ENCODE measurements at places on chromosomes 5 and 9.

GRCh38 chr5:16862777-16863176 is 73.3 kb downstream of the MYO10 start:
- no peak for DNase-seq

DNA sequence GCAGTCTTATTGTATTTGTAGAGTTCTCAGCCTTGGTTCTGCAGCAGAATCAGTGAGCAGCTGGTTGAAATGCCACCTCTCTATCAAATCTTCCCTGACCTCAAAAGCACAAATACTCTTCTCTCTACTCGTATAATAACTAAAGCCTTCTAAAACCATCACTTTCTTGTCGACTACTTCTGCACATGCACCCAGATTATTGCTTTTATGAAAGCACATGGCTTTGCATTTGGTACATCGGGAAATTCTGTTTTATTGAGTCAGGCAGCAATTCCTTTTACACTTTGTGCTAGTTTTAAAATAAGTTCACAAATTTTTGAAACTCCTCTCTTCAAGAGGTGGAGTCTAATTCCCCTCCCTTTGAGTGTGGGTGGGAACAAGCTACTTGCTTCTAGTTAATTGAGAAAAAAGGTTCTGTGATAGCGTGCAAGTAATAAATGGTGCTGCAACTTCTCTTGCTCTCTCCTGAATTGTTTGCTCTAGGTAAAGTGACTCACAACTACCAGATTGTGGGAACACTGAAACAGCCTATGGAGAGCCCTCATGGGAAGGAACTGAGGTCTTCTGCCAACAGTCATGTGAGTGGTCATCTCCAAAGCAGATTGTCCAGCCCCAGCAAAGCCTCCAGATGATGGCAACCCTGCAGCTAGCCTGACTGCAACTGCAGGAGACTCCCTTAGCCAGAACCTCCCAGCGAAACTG is 66.0 kb upstream of the TAF1L start:
- DNase-seq = no peak

DNA sequence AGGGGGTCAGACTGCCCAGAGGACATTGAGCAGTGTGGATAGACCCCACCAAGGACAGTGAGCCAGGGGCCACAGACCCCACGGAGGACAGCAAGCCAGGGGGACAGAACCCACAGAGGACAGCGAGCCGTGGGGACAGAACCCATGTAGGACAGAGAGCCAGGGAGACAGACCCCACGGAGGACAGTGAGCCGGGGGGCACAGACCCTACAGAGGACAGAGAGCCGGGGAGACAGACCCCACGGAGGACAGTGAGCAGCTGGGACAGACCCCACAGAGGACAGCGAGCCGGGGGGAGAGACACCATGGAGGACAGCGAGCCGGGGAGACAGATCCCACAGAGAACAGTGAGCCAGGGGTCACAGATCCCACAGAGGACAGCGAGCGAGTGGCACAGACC is 3.4 kb upstream of the ZDHHC11 start:
- DNase-seq = peak; percentile 67

DNA sequence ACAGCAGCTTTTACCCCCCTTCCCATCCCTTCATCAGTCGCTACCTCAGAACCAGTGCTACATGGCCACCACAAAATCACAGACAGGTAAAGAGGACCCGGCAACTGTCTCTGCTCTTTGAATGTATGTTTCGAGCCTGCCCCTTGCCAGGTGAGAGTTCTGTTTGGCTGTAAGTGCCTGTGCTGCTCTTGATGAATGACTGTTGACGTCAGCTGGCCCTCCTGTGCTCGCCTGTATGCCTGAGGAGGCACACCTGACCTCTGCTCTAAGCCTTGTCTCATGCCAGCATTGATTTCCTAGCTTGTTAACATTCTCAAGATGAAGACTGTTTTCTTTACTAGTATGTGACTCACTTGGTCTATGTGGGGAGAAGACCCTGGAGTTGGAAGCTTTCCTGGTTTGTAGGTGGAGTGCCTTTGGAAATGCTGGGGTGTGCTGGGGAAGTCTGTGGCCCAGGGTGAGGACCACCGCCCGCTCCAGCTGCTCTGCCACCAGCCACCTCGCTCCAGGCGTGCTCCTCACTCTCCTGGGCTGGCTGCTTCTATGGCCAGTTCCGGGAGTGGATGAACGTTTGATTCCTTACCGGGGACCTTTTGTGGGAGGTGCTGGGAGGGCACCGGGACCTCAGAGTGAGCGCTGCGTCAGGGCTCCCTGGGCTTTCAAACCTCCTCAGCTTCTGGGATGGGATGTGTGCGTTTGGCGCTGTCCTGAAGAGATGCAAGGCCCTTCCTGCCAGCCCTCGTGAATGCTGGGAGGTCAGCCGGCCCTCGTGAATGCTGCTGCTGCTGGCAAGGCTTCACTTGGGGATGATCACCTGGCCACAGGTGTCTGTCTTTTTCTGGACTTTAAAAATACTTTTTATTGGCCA is 109.9 kb downstream of the EHMT1 start:
- DNase-seq = no peak

GRCh38 chr5:9543311-9543920 is 2.5 kb downstream of the SEMA5A start:
- no peak for DNase-seq

DNA sequence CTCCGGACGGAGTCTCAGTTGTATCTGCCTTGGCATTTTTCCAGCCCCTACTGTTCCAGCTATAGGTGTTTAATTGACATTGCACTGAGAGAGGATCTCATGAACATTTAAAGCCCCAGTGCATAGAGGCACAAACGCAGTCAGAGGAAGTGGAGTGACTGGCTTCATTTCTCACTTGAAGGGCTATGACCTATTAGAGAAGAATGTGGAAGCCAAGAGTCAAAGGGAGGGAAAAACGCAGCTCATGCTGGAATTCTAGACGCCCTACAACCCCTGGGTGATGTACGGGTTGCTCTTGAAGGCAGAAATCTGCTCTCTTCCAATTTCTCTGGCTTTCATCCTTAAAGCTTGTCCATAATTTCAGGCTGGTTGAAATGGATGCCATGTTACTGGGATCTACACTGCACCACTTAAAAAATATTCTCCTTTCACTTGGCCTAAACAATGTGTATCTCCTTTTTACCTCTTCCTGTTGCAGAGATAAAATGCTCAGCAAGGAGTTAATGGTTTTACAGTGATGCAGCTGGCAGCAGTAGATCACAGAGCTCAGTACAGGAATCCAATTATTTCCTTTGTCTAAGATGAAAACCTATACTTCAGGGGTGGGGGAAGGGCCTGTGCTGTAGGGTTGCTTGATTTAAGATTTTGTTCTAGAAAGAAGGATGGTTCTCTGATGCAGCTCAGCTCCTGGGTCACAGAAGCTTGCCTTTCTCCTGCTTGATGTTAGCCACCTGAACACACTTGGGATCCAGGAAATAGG is 61.8 kb upstream of the MAMDC2 start:
- no peak for DNase-seq

GRCh38 chr9:126475933-126476555 is 137.7 kb upstream of the LMX1B start:
- no peak for DNase-seq

DNA sequence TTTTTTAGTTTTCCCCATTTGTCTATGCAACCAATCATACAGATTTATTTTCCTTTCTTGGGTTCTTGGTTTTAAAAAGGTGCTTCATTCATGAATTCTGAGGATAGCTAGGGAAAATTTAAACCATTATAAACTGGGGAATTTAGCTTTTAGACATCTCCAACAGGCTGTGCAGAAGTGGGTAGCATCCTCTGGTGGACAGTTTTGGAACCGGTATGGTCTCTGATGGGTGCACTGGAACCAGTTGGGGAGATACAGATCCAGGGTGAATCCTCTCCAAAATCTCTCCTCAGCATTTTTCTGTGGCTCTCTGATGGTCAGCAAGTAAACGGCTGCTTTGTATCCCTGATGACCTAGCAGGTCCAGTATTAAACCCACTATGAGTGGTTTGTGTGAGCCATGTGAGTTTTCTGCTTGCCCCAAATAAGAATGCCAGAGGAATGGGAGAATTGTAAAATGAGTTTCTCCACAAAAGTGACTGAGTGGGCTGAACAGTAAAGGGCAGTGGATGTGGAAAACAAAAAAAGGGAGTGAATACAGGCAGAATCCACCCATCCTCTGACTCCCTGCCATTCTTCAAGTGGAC is 9.1 kb upstream of the DNAJC25 start:
- DNase-seq = no peak

DNA sequence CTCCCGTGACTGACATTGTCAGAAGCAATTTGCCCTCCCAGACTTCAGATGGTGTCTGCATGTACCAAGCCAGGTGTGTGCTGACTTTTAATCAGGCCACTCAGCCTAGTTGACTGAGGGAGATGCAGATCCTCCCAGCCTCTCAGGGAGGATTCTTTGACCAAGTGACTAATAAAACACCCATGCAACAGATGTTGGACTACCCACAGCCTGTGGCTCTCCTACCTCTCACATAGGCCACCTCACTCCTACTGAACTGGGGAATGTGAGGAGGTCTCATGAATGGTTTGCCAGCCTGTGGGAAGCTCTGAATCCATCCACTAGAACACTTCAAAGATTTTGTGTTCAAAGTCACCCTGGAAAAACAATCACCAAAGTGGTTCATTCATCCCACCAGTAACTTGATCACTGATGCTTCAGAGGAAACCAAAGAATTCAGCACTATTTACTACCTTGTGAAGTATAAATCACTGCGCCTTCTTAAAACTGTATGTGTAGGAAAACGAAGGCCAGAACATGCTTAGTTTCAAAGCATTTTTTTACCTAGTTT is 80.1 kb downstream of the ESM1 start:
- no peak for DNase-seq

- DNase-seq = peak; percentile 91
Measured at GRCh38 chr9:91734371-91734981, 215.6 kb downstream of the ROR2 start.

DNA sequence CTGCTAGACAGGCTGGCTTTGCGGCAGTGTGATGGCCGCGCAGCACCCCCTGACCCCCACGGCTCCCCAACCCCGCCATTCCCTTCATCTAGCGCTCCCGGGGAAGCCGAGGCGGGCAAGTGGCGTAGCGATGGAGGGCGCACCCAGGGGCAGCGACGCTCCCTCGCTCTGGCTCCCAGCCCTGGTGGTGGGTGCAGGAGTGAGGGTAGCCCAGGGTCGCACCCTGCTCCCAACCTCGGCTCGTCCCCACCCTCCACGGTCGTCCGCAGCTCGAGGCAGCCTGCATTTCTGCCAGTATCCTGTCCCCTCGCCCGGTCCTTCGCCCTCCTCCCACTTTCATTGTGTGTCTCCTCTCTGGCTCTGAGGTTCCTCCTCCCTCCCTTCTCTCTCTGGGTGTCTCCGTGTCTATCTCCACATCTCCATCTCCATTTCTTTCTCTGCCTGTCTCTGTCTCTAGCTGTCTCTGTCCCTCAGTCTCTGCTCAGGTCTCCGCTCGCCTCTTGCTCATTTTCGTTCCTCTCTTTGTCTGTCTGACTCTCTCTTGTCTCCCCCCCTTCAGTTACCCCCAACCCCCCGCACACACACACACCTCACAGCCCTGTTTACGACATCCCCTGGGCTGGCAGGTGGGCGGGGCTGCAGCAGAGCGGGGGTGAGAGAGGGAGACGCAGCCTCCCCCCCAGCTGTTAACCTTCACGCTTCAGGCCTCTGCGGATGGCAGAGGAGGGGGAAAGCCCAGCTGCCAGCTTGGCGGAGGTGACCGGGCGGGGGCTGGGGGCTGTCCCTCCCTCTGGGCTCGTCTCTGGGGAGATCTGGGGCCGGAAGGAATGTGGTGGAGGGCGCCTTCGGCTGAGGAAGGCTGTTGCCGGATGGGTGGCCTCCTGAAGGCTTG is 48.7 kb upstream of the PSD2 start:
- no peak for DNase-seq

GRCh38 chr5:14100281-14100680 is 42.9 kb upstream of the TRIO start:
- no peak for DNase-seq

GRCh38 chr9:111663301-111663823 is 2.0 kb downstream of the GNG10 start:
- no peak for DNase-seq

DNA sequence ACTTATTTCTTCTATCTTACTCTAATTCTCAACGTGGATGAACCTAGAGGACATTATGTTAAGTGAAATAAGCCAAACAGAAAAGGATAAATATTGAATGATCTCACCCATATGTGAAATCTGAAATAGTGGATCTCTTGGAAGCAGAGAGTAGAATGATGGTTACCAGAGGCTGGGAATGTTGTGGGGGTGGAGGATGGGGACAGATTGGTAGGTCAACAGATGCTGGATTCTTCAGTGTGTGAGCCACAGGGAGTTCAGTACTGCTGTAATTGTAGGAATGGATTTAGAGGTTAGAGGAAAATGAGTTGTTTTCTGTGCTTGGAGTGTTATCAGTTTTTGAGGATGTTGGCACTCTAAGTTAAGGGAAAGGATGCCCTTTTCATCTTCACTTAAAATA is 190.6 kb downstream of the FBXL7 start:
- no peak for DNase-seq

DNA sequence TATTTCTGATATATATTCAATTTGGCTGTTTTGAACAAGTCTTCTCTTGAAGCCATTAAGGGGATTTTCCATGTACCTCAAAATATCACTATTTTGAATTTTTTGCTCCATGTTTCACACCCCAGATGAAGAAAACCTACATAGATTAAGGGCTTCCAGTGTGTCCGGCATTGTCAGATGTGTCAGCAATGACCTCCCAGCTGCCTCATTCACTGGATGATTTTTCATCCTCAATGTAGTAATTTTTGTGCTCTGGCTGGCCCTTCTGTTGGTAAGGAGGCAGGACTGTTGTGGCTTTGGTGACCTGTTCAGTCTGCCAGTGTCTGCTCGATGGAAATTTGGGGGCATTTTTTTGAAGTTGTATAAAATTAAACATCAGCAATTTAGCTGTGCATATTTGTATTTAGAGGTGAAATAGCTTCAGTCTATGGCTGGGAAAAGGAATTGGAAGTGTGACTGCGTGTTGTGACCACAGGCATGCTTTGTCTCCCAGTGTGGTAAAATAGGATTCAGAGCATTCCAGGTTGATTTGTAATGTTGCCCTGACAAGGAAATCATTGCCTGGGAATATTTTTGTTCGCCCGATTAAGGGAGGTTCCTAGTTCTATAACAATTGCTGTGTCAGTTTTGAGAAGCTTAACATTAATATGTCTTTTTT is 312.4 kb downstream of the ARHGEF28 start:
- no peak for DNase-seq

- no peak for DNase-seq
Measured at GRCh38 chr9:134643222-134643671, 1.6 kb downstream of the COL5A1 start.

DNA sequence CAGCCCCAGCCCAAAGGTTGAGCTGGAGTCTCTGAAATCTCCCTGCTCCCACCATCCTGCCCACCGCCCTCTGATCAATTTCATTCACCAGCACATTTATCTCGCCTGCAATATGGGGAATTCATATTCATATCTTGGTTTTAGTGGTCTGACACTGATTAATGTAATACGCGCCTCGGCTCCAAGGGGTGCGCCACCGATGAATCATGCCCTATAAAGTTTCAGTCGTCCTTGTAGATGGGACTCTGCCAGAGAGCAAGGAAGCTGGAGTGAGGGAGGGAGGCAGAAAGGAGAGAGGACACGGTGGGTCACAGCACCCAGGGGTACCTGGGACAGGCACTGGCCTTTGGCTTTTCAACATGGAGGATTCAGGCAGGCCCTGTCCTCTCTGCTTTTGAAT is 8.9 kb downstream of the IRX1 start:
- DNase-seq = no peak
